ENCODE measurements at places on chromosomes 2 and 18.
A peak's percentile ranks its signal among the peaks of the same experiment; 100 is the strongest.

DNA sequence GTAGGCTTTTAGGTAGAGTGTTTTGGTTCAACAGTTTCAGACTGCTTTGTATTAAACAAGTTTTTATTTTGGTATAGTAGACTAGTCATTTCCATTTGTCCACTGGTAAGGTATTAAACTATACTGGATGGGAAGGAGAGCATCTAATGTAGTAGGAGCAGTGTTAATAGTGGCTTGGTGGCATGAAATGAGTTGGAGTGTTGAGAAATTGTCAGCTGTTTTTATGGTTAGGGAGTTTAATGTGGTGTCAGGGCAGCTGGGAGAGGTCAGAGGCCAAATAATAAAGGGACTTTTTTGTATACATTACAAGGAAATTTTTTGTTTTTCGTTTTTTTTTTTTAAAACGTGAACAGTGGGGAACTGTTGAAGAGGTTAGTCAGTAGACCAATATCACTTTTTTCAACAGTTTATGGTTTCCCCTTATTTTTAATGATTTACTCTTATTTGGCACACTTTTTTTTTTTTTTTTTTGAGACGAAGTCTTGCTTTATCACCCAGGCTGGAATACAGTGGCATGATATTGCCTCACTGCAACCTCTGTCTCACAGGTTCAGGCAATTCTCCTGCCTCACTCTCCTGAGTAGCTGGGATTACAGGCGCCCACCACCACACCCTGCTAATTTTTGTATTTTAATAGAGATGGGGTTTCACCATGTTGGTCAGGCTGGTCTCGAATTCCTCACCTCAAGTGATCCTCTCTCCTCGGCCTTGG lies 21.2 kb downstream of the ACTR3 start:
- no peak for DNase-seq

GRCh38 chr2:190959911-190960788 lies 53.8 kb downstream of the STAT1 start:
- no peak for DNase-seq

GRCh38 chr2:12352889-12353288 lies 363.8 kb upstream of the TRIB2 start:
- DNase-seq = no peak

- no peak for DNase-seq
Measured at GRCh38 chr2:487186-488079, 189.8 kb downstream of the TMEM18 start.

- no peak for DNase-seq
Measured at GRCh38 chr18:9619990-9620389, 5.6 kb upstream of the PPP4R1 start.

- no peak for DNase-seq
Measured at GRCh38 chr18:48942554-48943261, 8.1 kb downstream of the SMAD7 start.

DNA sequence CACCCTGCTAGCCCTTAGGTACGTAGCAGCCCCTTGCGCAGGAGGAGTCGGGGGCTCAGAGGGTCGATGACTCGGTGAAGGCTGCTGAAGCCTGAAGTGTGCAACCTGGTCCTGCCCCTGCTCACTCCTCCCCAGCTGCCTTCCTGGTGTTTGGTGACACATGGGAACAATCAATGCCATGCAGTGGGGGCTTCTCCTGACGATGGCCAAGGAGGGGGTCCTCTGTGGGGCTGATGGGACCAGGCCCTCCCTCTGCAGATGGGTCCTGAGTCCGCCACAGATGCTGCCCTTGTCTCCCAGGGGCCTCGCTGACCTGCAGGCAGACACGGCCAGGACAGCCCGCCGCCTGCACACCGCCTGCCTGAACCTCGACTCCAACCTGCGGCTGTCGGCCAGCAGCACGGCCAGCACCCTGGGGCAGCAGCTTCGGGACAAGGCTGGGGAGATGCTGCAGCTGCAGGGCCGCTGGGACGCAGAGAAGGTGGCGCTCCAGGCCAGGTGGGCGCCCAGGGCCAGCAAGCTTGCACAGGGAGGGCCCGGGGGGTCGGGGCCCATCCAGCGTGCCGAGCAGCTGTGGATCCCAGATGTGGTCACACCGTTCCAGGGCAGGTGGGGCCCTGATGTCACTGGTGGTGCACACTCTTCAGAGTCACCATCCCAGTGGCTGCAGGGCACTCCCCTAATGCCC lies 24.6 kb downstream of the CROCC2 start:
- no peak for DNase-seq

DNA sequence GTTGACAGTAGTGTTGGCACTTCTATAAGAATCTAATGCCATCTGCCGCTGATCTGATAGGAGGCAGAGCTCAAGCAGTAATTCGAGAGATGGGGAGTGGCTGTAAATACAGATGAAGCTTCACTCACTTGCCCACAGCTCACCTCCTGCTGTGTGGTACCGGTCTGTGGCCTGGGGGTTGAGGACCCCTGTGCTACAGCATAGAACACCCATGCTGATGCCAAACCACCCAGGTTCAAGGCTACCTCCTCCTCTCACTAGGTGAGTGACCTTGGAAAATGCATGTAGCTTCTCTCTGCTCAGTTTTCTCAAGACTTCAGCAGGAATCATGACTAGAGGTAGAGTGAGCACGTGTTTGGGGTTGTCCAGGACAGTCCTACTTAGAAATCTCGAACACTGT lies 263.4 kb downstream of the SH3BP4 start:
- DNase-seq = no peak

GRCh38 chr2:110869472-110870446 lies 137.4 kb downstream of the ACOXL start:
- DNase-seq = no peak

DNA sequence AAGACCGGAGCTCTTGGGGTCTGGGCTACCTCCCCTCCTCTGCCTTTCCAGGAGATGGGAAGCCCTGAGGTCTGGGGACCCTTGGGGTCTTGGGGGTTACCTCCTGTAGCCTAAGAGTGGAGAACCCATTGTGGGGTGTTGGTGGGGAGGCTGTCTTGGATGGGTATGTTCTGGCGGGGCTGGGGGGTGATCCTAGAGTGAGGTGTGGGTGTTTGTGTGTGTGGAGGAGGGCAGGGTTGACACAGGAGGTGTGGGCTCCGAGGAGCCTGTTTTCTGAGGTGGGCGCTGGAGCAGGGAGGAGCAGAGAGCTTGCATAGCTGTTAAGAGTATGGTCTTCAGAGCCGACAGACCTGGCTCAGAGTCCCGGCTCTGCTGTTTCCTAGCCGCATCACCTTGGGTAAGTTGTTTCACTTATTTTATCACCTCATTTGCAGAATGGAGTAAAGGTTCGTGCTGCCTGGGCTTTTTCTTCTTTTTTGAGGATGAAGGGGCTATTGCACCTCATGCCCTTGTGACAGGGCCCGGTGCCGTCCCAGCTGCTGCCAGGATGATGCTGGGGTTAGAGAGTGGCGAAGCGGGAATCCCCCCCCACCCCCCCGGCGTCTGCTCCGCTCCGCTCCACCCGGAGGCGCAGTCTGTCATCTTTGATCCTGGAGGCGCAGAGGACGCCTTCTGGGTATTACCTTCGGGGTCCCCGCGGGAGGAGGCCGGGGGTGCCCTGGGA lies 17.2 kb downstream of the TET3 start:
- no peak for DNase-seq

- no peak for DNase-seq
Measured at GRCh38 chr2:238706673-238707072, 141.2 kb upstream of the TWIST2 start.

- DNase-seq = no peak
Measured at GRCh38 chr18:576924-577323, 3.3 kb upstream of the CETN1 start.

DNA sequence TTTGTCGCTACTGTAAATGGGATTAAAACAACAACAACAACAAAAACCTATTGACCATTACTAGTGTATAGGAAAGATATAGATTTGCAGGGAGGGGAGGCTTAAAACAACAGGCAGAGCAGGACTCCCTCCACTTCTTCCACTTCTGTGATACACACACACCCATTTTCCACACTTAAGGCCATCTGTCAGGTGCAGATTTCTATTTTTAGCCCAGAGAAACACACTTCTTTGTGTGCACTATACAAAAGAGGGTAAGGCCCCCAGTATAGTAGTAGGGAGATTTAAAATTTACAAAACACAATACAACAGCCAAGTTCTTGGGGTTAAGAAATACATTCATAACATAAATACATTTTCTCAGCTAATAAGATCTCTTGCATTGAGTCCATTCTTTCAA lies 22.4 kb downstream of the PTPN2 start:
- DNase-seq = no peak

GRCh38 chr18:79859314-79859713 lies 61.6 kb downstream of the KCNG2 start:
- DNase-seq = no peak

DNA sequence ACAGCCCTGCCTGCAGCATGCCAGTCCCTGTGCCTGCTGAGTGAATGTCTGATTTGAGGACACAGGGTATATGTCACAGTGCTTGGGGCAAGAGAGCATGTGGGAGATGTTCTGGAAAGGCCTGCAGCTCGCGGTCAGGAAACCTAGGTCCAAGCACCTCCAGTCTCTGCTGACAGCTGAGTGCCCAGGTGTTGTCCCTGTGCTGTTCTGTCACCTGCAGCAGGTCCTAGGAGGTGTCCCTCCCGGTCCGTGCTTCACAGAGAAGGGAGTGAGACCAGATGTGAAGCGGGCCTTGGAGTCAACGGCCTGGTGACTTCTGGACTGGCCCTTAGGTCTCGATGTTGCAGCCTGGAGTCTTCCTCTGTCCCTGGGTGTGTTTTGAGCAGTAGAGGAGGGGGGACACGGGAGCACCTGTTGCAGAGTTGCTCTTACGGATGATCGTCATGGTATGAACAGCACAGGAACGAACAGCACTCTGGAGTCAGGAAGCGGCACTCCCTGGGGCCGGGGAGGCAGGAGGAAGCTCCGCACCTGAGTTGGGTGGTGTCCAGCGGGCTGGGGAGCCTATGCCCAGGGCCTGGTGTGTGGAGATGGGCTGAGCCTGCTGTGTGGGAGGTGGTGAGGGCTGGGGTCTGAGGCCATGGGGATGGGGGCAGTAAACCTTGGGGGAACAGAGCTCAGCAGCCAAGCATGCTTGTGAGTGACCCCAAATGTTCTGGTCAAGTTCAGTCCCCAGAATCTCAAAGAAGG lies 21.6 kb upstream of the ARHGEF4 start:
- DNase-seq = no peak

DNA sequence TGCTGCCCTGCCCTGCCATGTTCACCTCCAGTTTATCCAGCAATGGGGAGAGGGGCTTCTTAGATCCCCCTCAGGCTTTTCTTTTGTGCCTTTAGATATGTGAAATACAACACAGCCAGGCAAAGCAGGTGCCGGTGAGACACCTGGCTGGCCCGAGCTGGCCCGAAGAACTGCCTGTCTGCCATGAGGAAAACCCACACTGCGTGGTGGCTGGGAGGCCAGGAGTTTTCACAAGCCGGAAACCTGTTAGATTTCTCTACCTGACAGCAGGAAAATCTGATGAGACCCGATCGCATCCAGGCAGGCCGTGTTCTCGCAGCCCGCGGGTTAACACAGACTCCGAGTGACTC lies 5.7 kb upstream of the GAL3ST2 start:
- DNase-seq = no peak

- DNase-seq = no peak
Measured at GRCh38 chr2:180555391-180555965, 424.9 kb upstream of the UBE2E3 start.

GRCh38 chr2:214696681-214697080 lies 112.8 kb downstream of the BARD1 start:
- DNase-seq = no peak

DNA sequence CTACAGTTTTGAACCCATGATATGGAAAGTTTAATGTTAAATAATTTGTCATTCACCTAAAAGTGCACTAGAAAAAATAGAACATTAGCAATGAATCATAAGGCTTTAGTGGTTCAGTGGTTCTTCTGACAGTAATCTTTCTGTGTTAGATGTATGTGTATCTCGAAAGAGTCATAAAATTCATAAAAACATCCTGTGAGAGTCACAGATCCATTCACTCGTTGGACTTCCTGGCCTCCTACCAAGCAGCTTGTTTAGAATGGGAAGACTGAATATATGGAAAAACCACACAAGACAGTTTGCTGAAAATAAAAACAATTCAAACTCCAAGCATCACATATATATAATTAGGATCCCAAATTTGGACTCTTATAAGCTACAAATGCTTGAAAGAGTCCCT lies 34.8 kb downstream of the ADNP2 start:
- DNase-seq = no peak

DNA sequence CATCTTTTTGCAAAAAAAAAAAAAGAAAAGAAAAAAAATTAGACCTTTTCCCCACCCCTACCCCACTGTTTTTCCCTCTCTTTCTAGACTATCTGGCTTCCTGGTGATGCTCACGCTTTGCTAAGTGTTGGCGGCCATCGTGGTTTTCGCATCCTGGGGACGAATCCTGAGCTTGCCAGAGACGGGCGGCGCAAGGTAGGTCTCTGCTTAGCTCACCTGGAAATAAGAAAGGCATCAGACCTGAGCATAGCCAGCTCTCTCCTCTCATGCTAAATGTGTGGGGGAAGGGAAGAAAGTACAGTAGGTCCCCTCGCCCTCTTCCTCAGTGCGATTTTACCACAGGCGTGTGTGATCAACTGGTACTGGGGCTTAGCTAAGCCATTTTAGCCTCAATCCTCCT lies 90.5 kb downstream of the KLHL29 start:
- no peak for DNase-seq

GRCh38 chr18:7466190-7466589 lies 100.9 kb upstream of the PTPRM start:
- no peak for DNase-seq

- DNase-seq = no peak
Measured at GRCh38 chr18:44741511-44741910, 60.8 kb downstream of the SETBP1 start.

DNA sequence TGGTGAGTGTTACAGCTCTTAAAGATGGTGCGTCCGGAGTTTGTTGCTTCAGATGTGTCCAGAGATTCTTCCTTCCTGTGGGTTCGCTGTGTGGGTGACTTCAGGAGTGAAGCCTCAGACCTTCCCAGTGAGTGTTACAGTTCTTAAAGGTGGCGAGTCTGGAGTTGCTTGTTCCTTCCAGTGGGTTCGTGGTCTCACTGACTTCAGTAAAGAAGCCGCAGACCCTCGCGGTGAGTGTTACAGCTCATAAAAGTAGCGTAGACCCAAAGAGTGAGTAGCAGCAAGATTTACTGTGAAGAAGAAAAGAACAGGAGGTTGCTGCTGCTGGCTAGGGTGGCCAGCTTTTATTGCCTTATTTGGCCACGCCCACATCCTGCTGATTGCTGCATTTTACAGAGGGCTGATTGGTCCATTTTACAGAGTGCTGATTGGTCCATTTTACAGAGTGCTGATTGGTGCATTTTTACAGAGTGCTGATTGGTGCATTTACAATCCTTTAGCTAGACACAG lies 34.0 kb upstream of the SPTBN1 start:
- DNase-seq = peak; percentile 14

DNA sequence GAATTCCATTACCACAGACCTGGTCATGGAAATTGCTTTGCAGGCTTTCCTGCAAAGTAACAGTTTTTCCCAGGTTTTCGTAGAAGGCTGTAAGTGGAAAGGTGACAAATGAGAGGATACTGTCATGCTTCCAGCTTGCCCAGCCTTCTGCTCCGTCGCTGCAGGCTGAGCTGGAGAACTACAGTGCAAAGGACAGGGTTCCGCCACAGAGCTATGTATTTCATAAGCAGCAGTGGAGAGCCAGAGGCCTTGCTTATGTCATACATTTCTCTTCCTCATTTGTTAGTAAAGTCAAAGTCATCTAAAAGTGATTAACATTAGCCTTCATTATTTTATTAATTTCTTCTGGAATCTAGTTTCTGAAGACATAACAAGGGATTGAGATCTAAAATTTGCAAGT lies 72.9 kb upstream of the RBM44 start:
- DNase-seq = no peak

GRCh38 chr2:121555008-121555407 lies 24.3 kb downstream of the RNU4ATAC start:
- DNase-seq = no peak

All from stimulated activated CD8-positive, alpha-beta memory T cell treated with anti-CD3 and anti-CD28 coated beads, Interleukin-4, amount 100 ng/mL, for 24 hours (primary cell).